ENCODE measurements at places on chromosomes 13 and 19.

DNA sequence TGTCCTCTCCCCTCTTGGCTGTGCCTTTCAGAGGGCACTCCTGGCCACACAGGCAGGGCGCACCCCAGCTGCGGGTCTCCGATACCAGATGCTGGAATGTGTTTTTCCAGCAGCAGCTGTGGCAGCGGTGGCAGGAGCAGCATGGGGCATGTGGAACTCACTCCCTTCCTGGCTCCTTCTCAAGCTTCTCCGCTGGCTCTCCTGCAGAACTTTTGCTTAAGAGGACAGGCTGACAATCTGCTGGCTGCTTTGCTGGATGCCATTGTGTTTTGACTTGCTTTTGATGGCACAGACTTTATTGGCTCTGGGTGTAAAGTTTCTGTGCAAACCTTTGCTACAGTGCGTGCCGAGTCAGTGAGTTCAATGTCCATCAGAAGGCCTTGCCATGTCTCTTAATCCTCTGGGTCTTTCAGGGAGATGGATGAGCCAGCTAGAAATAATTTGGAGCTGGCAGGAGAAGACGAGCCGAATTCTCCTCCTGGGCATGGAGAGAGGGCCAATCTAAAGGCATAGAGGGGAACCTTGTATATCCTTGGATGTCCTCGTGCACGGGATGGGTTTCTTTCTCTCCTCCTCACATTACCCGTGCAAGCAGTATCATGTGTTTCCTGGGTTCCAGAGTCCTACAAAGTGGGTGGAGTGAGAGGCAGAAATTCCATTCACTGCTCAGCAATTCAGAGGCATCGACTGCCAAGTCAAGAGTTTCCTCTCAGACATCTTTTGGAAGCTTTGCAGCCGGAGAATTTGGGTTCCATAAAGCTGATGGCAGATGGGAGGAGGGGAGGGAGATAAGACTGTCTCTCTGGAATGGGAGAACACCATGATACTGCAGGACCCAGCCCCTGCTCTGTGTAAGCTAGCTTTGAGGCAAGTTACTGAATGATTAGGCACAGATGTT is 231.2 kb downstream of the FGF9 start:
- no peak for DNase-seq

DNA sequence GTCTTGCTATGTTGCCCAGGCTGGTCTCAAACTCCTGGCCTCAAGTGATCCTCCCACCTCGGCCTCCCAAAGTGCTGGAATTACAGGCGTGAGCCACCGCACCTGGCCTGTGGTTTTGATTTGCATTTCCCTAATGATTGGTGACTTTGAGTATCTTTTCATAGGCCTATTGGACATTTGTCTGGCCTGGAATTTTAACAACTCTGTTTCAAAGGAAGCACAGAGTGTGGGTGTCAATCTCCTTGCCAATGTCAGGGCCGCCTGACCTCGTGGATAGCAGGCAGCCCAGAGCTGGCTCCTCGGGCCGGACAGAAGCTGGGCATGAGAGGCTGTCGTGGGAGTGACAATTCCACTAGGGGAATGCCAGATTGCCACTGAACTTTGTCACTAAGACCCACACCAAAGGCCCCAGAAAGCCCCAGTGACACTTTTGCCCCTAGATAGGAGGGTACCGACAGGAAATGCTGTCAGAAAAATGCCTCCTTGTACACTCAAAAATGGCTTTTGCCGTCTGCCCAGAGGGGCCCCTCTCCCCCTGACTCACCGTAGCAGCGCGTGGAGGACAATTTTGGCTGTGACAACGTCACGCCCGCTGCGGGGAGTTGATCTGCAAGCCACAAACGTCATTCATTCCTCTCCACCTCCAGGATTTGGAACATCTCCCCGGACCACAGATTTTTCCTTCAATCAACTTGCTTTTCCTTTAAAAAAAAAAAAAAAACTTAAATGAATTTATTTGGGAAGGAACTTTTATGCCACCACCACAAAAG is 11.7 kb upstream of the ADGRE5 start:
- DNase-seq: peak; percentile 80

DNA sequence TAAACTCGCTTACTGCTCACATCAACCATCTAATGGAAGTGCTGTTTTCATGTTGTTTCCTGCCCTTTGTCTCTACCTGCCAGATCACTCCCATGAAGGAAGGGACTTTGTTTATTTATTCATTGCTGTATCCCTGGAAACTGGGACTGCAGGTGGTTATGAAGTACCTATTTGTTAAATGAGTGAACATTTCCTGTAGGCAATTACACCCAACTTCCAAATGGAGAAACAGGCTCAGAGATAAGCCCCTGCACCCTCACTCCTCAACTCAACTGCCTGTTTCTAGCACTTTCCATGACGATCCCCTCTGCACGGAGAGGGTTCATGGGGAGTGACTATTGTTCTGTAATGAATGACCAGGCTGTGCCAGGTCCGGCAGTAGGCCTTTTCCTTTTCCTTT is 1.9 kb upstream of the SELENOW start:
- no peak for DNase-seq

- DNase-seq: peak; percentile 20
Measured at GRCh38 chr19:45607071-45608029, 5.3 kb upstream of the GPR4 start.

DNA sequence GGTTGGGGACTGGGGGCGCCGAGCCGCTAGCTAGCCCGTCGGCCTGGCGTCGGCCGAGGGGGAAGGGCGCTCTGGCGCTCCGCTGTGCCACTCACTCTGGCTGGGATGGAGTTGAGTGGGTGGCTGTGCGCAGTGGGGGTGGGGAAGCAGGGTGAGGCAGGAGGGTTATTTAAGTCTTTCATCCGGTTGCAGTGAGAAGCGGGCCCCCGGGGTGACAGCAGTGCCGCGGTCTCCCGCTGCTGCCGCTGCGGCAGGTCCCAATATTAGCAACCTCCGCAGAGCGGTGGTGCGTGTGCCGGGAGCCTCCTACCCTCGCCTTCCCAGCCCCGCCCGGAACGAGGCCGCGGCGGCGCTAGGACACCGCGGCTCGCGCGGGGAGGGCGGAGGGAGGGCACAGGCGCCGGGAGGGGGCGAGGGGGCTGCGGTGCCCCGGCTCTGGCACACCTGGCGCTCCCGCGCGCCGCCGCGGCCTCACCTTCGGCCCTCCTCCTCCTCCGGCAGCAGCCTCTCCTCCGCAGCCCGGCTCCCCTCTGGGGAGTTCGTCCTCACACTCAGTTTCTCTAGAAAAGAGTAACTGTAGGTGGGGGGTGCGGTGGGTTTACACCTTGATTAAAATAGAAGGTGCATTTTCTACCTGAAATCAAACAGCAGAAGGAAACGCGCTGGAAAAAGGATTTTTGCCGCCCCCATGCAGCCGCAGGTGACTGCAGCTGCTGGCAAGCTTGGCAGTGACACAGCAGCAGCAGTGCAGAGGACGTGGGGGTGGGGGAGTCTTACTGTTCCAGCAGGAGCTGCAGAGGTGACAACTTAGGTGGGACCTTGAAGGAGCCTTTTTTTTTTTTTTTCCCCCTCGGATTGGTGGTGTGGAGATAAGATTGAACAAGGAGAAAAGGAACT is 4.5 kb downstream of the FGF9 start:
- peak; percentile 49 for DNase-seq
